ENCODE measurements at places on chromosomes 13 and 19.
A peak's percentile ranks its signal among the peaks of the same experiment; 100 is the strongest.

DNA sequence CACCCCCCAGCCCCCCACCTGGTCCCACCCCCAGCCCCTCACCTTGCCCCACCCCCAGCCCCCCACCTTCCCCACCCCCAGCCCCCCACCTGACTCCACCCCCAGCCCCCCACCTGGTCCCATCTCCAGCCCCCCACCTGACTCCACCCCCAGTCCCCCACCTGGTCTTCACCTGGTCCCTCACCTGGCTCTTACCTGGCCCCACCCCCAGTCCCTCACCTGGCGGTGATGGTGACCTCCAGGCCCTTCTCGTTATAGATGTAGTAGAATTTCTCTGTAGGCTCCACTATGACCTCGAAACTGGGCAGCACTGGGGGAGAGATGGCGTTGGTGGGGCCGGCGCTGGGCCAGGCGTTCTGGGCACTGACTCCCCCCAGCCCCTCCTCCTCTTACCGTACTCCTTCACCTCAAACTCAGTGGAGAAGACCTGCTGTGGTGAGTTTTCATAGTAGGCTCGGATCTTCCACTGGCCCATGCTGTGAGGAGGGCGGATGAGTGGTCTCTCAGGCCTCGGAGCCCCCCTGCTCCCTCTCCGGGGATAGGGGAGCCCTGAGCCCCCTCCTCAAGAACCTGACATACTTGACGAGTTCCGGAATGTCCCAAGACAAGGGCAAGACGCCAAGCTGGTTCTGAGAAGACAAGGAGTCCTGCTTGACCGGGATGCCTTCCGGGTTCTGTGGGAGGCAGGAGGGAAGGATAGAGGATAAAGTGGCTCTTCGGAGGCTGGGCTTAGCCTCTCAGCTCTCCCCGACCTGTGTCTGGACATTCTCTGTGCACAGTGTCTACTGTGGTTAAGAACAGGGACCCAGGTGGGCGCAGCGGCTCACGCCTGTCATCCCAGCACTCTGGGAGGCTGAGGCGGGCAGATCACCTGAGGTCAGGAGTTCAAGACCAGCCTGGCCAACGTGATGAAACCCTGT is 6.4 kb downstream of the C3 start:
- DNase-seq = no peak

- DNase-seq = no peak
Observed at GRCh38 chr13:67950603-67951002, 720.5 kb upstream of the PCDH9 start.

GRCh38 chr13:98445340-98446233 is 131.3 kb downstream of the STK24 start:
- no peak for DNase-seq

DNA sequence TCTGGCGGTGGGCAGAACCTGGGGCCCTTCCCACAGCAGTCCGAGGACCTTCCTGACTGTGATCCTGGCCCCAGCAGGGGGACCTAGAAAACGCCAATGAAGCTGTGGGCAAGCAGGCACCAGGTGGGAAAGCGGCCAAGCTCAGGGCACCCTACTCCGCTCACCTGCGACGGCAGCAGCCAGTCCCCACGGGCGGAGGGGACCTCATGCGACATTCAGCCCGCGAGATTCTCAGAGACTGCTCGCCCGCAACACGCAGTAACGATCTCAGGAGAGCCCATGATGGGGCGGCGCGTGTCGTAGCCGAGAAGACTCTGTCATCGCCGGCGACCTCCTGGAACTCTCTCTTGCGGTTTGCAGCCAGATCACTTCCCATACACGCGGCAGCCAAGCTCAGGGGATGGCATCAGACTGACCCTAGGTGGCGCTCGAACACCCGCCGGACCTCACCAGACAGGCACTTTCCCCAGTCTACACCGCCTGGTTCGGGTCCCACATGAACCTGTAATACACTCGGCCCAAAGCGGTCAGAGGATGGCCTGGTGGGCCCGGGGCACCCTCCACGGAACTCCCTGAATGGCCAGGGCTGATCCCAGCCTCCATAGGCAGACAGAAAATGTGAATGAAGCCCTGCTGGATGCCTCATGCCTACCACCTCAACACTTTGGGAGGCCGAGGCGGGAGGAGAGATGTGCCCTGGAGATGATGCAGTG is 26.5 kb downstream of the MAN2B1 start:
- DNase-seq = peak; percentile 45

- no peak for DNase-seq
Observed at GRCh38 chr19:46596008-46596407, 5.1 kb upstream of the CALM3 start.

- DNase-seq = no peak
Observed at GRCh38 chr19:4064496-4065260, 2.0 kb downstream of the ZBTB7A start.

DNA sequence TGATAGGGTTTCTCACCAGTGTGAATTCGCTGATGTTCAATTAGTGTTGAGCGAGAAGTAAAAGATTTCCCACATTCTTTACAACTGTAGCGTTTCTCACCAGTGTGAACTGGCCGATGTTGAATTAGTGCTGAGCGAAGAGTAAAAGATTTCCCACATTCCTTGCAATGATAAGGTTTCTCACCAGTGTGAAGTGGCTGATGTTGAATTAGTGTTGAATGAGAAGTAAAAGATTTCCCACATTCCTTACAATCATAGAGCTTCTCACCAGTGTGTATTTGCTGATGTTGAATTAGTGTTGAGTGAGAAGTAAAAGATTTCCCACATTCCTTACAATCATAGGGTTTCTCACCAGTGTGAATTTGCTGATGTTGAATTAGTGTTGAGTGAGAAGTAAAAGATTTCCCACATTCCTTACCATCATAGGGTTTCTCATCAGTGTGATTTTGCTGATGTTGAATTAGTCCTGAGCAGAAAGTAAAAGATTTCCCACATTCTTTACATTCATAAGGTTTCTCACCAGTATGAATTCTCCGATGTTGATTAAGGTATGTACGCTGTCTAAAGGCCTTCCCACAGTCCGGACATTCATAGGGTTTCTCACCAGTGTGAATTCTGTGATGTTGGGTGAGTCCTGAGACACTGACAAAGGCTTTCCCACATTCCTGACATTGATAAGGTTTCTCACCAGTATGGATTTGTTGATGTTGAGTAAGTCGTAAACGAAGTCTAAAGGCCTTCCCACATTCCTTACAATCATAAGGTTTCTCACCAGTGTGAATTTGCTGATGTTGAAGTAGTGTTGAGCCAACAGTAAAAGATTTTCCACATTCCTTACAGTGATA is 24.0 kb downstream of the ZNF850 start:
- no peak for DNase-seq

DNA sequence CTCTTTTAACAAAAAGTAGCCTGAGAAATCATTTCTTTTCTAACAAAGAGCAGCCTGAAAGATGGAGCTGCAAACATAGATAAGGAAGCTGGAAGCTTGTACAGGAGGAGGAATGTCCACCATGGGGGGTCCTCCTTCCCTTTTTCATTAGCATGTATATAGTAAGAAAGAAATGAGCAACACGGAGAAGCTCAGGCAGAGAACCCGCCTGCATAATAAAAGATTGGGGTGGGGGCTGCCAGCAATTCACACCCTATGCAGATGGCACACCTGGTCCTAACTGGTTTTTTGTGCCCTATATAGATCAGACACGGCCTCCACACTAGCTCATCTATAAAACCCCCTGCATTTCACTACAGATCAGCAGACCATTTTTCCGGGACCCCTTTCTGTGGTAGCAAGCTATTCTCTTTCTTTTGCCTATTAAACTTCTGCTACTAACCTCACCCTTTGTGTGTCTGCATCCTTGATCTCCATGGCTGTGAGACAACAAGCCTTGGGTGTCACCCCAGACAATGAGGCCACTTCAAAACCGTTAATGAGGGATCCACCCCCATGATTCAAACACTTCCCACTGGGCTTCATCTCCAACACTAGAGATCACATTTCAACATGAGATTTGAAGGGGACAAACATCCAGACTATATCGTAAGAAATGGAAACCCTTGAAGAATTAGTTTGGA is 167.5 kb upstream of the FREM2 start:
- DNase-seq = no peak

- no peak for DNase-seq
Observed at GRCh38 chr19:4472174-4472974, at the start of gene HDGFL2. Gene HDGFL2, plus strand, starts transcription at chr19:4472297. Its CDS starts 54 bp downstream, at chr19:4472351.

DNA sequence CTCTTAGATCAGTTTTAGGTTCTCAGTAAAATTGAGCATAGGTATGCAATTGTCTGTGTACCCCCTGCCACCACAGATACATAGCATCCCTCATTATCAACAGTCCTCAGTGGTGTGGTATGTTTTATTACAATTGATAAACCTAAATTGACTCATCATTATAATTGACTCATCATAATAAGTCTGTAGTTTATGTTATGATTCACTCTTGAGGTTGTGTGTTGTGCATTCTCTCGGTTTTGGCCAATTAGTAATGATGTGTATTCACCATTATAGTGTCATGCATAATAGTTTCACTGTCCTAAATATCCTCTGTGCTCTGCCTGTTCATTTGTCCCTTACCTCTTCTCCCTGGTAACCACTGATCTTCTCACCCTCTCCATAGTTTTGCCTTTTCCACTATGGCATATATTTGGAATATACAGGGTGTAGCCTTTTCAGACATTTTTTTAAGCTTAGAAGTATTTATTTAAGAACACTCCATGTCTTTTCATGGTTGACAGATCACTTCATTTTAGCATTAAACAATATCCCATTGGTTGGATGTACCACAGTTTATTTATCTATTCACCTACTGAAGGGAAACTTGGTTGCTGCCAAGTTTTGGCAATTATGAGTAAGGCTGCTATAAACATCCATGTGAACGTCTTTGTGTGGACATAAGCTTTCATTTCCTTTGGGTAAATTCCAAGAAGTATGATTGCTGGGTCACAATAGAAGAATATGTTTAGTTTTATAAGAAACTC is 1620.6 kb upstream of the MIR17HG start:
- no peak for DNase-seq

DNA sequence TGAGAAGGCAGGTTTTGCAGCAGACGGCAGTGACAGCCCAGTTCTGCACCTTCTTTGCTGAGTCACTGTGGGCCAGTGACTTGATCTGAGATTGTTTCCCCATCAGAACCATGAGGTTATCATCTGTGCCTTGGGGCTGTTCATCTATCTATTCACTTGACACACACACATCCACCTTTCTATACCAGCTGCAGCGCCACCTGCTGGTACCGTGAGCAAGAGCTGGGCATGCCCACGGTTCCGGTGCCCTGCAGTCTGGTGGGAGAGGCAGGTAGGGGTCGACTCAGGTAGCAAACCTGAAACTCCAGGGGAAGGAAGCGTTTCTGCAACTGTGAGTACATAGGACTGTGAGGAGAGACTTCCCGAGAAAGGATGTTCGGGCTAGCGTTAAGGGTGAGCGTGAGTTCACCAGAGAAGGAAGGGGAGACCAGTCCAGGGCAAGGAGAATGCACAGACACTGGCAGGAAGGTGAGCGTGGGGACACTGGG is 7.5 kb upstream of the LIN7B start:
- DNase-seq = no peak

GRCh38 chr19:4587527-4587926 is 28.0 kb upstream of the SEMA6B start:
- DNase-seq = no peak

DNA sequence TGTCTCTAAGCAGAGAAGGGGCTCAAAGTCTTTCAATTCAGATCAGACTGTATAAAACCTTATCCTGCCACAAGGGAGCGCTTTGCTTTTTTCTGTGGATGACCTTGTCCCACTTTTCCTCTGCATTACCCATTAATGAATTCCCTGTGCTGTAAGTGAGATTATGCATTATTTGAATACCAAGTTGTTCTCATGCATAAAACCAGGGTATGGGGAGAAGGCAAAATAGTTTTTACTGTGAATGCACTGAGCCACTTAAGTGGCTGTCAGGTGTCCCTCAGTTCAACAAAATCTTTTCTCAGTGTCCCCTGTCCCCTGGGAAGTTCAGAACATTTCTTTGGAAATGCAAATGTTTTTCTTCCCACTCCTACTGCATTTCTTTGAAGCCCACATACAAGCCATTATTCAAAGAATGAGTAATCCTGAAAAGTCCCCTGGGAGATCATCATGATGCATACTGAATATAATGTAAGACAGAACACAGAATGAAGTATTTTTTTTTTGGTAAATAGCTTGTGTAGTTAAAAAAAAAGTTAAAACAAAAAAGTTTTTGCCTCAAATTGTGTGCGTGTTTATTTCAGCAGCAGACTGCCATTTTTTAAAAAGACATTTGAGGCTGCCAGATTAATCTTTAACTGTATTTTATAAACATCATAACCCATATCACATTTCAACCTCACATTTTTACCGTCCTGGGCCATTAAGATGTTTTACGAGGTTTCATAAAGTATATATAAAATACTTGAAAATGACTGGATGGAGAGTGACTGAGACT is 506.7 kb upstream of the PCDH9 start:
- DNase-seq = no peak

DNA sequence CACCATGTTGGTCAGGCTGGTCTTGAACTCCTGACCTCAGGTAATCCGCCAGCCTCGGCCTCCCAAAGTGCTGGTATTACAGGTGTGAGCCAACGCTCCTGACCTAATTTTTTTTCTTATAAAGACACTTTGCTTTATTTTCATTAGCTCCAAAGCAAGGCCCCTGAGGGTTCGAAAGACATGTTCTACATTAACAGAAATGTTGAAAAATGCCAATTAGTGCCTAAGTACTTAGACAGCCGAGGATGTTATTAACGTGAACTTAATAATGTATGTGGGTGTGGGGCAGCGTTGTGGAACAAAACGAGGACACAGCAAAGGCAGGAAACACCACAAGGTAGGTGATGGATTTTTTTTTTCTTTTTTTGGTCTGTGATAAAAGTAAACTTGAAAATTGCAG is 82.4 kb downstream of the COL4A1 start:
- no peak for DNase-seq

DNA sequence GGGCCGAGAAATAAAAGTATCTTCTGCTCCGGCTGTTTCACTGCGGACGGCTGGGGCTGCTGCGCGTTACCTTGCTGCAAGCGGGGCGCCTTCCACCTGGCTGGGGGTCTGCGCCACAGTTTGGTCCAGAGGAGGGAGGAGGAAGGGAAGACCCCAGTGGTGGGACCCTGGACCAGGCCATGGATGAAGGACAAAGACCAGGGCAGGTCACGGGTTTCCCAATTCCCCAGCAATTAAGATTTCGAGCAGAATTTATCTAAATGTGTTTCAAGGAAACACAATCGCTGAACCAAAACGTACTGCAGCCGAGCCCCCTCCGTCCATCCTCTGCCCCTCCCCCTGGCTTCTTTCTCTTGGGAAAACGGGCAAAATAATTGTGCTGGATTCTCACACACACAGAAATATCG is 2.9 kb downstream of the SOX1 start:
- no peak for DNase-seq
